ENCODE measurements at places on chromosomes 16 and 17.

DNA sequence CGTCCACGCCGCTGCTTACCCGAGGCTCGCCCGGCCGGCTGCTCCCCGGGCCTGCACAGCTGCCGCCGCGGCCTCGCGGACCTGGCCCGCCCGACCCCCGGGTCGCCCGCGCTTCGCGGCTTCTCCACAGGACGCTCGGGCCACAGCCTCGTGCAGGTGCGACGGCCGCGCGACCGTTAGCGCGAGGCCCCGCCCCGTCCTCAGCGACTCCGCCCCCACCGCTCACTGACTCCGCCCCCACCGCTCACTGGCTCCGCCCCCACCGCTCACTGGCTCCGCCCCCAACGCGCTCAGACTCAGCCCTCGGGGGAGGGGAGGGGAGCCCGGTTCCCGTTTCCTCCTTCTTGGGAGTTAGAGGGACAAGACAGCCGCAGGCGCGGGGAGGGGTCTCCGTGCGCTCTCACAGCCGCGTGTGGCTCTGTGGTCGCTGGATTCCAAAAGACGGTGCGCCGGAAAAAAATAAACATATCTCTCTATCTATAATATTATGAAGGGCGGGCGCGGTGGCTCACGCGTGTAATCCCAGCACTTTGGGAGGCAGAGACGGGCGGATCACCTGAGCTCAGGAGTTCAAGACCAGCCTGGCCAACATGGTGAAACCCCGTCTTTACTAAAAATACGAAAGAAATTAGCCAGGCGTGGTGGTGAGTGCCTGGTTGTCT is at the start of gene MEIOB:
Gene MEIOB (minus strand): TSS at position 191 of the 662 bp plus-strand sequence. CDS start 3,989 bp downstream, outside the sequence.
- ATAC-seq, result peak; percentile 54

GRCh38 chr16:72129976-72130656 is 36.5 kb downstream of the DHX38 start:
- ATAC-seq, result no peak

GRCh38 chr17:21304091-21304490 is 19.6 kb downstream of the MAP2K3 start:
- no peak for ATAC-seq

DNA sequence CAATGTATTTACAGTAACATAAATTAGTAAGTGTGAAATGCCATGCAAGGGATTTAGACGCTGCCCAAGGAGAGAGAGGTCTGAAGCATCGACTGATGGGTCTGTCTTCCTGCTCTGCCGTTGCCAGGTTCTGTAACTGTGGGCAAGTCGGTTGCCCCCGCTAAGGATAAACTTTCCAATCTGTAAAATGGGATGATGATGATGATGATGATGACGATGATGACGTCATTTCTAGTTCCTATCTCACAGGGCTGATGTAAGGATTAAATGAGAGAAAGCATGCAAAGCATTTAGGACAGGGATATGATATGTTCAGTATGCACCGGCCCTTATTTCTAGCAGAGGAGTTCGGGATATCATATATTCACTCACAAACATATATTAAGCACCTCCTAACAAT is 54.8 kb downstream of the C17orf67 start:
- no peak for ATAC-seq

- ATAC-seq, result no peak
These were observed 44.7 kb upstream of the SOX9 start for GRCh38 chr17:72075995-72076677.

DNA sequence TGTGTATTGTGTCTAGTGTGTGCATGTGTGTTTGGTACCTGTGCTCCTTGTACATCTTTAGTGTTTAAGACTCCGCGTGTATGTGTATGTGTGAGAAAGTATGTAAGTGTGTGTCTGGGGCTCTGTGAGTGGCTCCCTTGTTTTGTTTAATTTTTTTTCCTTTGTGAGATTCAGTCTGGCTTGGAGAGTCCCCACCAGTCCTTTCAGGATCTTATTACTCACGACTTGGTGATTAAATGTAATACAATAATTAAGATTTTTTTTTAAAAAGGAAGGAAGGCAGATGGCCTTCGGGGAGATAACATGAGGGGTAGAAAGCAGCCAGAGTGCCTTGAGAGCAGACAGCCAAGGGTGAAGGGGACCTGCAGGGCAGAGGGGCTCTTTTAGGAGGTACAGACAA is 33.9 kb downstream of the FZD2 start:
- no peak for ATAC-seq

DNA sequence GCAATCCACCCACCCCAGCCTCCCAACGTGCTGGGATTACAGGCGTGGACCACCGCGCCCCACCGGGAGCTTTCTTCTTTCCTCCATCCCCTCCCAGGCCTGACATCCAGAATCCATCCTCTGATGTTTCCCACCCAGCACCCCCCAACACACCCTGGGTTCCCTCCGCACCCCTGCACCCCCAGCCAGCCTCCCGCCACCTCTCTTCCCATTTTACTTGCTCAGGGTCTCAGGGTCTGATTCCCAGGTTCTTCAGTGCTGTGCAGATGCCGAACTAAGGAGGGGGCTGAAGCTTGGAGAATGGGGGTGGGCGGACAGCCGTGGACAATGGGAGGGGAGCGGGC is 225 bp downstream of the ASGR1 start:
- no peak for ATAC-seq

- ATAC-seq, result peak; percentile 24
These were observed 829 bp downstream of the PITPNM3 start for GRCh38 chr17:6555331-6556120.

DNA sequence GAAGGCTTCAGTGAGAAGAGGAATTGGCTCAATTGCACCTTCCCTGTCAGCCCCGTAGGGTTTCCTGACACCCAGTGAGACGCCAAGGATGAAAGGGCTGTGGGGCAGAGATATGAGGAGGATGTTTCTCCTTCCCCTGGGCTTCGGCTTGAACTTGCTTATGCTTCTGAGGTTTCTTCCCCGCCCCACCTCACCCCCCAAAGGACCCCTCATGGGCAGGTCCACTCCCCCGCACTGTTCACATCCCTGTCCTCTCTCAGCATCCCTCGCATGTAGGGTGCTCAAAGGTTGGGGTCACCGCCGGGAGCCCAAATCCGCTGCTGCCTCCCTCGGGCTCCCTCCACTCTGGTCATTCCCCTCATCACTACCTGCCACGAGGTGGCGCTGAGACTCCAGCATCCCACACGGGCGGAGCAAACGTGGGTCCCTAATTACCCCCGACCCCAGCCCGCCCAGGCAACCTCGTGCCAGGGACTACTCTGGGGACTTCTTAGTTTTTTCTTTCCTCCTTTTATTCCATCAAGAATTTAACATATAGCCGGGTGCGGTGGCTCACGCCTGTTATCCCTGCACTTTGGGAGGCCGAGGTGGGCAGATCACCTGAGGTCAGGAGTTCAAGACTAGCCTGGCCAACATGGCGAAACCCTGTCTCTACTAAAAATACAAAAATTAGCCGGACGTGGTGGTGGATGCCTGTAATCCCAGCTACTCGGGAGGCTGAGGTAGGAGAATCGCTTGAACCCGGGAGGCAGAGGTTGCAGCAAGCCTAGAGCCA is 3.3 kb upstream of the TRARG1 start:
- ATAC-seq, result peak; percentile 49

DNA sequence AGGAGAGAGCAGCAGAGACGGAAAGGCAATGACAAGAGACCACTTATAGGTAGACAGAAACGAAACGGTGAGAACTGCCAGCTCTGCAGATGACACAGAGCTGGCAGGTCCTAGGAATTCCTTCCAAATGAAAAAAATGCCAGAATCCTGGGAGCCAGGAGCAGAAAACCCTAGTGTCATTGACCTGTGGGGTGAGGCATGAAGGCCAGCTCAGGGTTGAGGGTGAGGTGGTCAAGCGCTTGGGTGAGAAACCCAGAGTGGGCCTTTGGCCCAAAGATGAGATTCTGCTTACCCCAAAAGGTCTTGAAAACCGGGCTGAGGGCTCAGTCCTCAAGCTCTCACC is 9.2 kb downstream of the HIC1 start:
- ATAC-seq, result no peak

GRCh38 chr16:31113121-31114120 is 4.0 kb upstream of the KAT8 start:
- no peak for ATAC-seq

DNA sequence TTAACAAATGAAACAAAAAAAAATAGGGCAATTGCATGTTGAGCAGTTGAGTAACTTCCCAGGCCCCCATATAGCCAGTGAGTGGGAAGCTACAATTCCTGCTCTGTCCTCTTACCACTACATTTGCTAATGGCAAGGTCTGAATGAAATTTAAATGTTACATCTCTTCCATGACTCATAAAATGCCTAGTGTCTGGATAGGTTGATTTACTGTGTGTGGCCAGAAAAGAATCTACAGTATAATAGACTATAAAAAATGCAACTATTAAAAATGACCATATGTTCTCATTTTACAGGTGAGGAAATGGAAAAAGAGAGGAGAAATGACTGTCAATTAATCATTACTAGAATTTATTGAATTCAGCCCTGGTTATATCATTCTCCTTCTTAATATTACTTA is 1199.3 kb downstream of the CDH11 start:
- no peak for ATAC-seq

GRCh38 chr17:49063652-49064051 is 66.5 kb downstream of the IGF2BP1 start:
- ATAC-seq, result no peak

DNA sequence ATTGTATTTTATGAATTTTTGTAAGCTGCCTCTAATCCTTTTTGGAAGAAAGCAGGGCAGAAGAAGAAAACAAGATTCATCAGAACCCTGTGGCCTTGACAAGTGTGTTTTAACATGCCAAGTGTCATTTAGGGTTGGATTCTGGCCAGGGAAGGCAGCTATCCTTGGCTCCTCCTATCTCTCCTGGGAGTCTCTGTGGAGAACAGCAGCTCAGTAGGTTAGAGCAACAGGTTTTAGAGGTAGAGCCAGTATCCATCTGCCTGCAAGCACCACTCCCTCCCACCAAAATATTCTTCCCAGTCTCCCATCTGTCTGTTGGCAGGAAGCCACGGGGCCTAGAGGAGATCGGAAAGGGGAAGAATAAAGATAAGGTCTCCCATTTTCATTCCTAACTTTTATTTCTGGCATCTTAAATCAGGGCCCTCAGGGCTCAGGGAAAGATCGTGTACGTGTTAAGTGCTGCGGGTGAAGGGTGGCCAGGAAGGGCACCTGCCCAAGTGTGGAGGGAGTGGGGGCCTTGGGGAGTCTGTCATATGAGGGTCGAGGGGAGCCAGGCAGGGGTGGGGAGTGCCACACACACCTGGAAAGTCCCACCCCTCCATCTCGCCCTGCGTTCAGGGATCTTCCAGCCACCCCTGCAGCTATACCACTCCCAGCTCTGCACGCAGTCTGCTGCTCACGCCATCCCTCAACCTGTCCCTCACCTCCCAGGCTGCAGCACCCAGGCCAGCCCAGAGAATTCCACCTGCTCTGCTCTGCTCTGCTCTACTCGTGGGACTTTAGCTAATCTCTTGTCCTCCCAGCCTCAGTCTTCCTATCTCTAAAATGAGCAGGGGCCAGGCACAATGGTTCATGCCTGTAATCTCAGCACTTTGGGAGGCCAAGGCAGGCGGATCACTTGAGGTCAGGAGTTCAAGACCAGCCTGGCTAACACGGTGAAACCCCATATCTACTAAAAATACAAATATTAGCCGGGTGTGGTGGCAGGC is 17.1 kb upstream of the CPSF4L start:
- peak; percentile 79 for ATAC-seq

DNA sequence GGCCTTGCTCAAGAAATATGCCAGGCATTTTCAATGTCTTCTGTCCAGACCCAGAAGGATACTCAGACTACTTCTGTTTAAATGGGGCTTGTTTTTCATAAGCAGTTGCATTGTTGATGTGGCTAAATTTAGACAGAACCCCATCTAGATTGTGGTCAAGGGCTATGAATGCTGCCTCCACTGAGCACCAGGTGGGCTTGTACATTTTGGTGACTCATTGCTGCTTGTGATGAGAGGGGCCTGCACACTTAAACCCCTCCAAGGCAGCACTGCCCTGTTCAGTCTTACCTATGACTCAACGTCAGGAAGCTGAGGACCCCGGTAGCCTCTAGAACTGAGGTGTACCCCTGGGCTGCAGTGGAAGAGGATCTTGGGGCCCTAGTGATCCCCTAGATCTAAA is 144.0 kb downstream of the PRKCA start:
- no peak for ATAC-seq

GRCh38 chr17:36885153-36885735 is 52.0 kb upstream of the LHX1 start:
- no peak for ATAC-seq

- no peak for ATAC-seq
These were observed 1389.4 kb upstream of the GOT2 start for GRCh38 chr16:60123392-60124023.

- no peak for ATAC-seq
These were observed 142.2 kb downstream of the AATF start for GRCh38 chr17:37090941-37091340.

DNA sequence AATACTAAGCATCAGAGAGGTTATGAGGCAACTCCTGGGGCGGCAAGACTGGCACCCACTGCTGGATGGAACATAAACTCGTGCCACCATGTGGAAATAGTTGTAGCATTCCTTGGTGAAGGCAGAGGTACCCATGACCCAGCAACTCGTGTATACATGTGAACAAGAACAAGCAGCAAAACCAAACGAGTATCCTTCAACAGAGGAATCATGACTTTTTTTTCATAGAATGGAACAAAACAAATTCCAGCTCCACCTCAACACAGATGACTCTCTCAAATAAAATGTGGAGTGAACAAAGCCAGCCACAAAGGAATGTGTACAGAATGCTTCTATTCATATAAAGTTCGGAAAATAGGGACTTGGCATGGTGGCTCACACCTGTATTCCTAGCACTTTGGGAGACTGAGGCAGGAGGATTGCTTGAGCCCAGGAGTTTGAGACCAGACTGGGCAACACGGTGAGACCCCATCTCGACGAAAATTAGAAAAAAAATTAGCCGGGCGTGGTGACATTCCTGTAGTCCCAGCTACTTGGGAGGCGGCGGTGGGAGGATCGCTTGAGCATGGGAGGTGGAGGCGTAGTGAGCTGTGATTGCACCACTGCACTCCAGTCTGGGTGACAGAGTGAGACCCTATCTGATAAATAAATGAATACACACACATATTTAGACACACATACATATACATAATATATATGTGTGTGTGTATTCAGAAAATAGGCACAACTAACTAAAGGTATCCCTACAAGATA is 35.3 kb downstream of the B9D1 start:
- peak; percentile 24 for ATAC-seq

DNA sequence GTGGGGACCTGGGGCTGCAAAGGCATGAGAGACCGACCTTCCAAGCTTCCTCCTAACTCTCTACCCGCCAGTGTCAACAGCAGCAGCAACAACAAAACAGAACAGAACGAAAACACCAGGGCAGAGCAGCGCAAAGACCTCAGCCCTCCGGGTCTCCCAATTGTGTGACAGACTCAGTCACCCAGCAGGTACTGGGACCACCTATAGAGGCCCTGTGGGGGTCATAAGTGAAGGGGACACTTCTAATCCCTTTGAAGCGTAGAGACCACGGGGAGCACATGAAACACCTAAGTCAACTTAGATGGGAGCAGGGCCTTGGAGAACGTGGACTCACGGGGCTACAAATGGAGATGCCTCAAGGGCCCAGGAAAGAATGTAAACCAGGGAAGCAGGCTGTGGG is 12.6 kb upstream of the CCDC182 start:
- no peak for ATAC-seq

- peak; percentile 24 for ATAC-seq
These were observed 6.8 kb downstream of the MYO1C start for GRCh38 chr17:1485423-1486376.
